Stimulated activated naive CD8-positive, alpha-beta T cell treated with anti-CD3 and anti-CD28 coated beads, Interleukin-15, Interleukin-2, amounts not matched to agents 100 U/mL and 50 U/mL, for 24 hours (primary cell): ENCODE measurements at places on chromosomes 16 and 17.

GRCh38 chr17:6084311-6085161 lies 14.4 kb downstream of the WSCD1 start:
- DNase-seq = no peak

GRCh38 chr17:40680998-40681397 lies 16.0 kb upstream of the KRT222 start:
- DNase-seq = no peak

- DNase-seq = no peak
Observed at GRCh38 chr16:48194828-48195556, 39.2 kb upstream of the ABCC12 start.

DNA sequence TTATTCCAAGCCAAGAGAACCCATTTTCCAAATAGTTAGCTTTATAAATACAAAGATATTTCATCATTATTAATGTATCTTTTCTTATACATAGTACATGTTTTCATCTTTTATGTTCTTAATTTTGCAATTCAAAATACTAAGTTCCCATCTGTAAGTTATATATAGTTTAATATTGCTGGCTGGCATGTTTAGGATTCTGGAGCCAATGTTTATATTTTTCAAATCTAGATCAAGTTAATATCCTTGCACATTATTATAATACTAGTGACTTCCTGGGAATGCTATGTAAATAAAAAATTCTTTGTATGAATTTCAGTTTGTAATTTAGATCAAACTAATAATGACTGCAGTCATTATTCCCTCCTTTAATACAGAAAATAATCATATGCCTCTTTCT lies 189.7 kb downstream of the CNTNAP4 start:
- DNase-seq = no peak
